ENCODE measurements at places on chromosomes 13 and 19.

GRCh38 chr19:30102239-30102638, 160.2 kb downstream of the URI1 start:
- no peak for DNase-seq

- DNase-seq = no peak
These were observed 17.3 kb downstream of the PNPLA6 start for GRCh38 chr19:7552781-7553180.

- no peak for DNase-seq
These were observed 8.0 kb upstream of the NLRP7 start for GRCh38 chr19:54955376-54955775.

DNA sequence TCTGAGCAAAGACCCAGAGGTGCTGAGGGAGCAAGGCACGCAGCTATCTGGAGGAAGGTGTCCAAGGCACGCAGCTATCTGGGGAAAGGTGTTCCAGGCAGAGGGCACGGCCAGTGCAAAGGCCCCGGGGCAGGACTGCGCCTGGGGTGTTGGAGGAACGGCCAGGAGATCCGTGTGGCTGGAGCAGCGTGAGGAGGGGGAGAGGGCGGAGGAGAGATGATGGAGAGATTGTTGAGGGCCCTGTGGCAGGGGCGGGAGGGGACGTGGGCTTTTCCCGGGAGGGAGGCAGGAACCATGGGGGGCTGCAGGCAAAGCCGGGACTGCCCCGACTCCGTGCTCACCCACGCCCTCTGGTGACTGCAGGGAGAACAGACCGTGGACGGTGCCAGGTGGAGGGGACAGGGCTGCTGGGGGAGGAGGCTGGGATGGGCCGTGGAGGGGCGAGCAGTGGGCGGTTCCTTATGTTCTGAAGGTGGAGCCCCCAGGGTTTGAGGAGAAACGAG, 13.3 kb upstream of the MISP start:
- no peak for DNase-seq

- DNase-seq = no peak
These were observed 783.3 kb upstream of the ATXN8OS start for GRCh38 chr13:69324090-69324886.

- DNase-seq = no peak
These were observed 110.9 kb upstream of the CSNK1A1L start for GRCh38 chr13:37216331-37216730.

Data from NCI-H524 treated with DMSO at 0.1 percent for 48 hours (cell line).